ENCODE measurements at places on chromosomes 4 and X. TPM values are rescaled to one million over a fixed set of nuclear protein-coding genes. Genes with fewer than 3 reads are reported as not detected.

The ADGRG4 gene
- 0.06 TPM for total RNA-seq

The TCEAL6 gene
- not detected for total RNA-seq

The EPGN gene
- total RNA-seq: not detected

The ARHGAP36 gene
- total RNA-seq: not detected

The PTPN13 gene
- 163 TPM for total RNA-seq

Data from upper lobe of left lung (tissue), 6 donors.